ENCODE measurements at places on chromosomes 2 and 18.
A peak's percentile ranks its signal among the peaks of the same experiment; 100 is the strongest.

- no peak for DNase-seq
These were observed 23.4 kb upstream of the LRRC30 start for GRCh38 chr18:7207366-7207915.

- DNase-seq = no peak
These were observed 235.1 kb downstream of the ANKRD36B start for GRCh38 chr2:97354576-97354975.

DNA sequence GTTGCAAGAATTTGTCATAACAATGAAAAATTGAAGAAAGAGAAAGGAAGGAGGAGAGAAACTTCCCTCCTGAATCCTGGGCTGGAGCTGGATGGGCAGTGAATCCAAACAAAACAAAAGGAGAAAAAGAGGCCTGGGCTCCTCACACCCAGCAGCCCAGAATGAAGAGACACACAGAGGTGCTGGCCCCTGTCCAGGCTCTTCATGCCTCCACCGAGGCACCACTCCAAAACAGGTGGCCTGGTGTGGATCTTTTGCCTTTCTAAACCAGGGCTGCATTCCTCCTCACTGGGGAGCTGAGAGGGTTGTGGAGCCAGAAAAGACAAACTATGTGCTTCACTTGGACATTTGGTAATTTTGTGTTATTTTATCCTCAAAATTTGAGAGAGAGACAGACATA is 76.0 kb downstream of the FAM124B start:
- no peak for DNase-seq

- DNase-seq = no peak
These were observed 46.8 kb downstream of the EPG5 start for GRCh38 chr18:45920367-45920766.

DNA sequence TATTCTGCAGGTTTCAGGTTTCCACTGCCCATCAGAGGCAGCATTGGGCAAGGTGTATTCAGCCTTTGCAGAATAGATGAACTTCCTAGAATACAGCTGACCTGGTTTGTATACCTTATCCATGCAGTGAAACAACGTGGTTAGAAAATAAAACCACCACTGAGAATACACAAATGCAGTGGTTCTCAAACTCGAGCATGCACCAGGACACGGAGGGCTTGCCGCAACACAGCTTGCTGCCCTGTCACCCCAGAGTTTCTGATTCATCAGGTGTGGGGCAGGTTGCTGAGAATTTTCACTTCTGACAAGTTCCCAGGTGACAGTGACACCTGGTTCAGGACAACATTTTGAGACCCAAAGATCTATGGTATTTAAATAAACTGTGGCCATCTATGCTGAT is 23.4 kb upstream of the C1D start:
- no peak for DNase-seq

GRCh38 chr2:241977557-241978300 is 108.2 kb downstream of the RTP5 start:
- DNase-seq = no peak

DNA sequence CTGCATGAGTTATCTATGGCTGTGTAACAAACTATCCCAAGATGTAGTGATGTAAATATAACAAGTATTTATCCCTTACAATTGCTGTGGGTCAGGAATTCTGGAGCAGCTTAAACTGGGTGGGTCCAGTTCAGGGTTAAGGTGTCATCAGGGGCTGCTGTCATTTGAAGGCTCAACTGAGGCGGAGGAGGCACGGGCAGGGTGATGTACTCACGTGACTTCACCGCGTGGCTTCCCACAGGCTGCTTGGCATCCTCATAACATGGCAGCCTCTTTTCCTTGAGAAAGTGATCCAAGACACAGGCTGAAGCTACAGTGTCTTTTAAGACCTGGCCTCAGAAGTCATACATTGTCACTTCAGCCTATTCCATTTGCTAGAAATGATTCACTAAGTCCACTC is 125.8 kb downstream of the PTGR3 start:
- DNase-seq = no peak

DNA sequence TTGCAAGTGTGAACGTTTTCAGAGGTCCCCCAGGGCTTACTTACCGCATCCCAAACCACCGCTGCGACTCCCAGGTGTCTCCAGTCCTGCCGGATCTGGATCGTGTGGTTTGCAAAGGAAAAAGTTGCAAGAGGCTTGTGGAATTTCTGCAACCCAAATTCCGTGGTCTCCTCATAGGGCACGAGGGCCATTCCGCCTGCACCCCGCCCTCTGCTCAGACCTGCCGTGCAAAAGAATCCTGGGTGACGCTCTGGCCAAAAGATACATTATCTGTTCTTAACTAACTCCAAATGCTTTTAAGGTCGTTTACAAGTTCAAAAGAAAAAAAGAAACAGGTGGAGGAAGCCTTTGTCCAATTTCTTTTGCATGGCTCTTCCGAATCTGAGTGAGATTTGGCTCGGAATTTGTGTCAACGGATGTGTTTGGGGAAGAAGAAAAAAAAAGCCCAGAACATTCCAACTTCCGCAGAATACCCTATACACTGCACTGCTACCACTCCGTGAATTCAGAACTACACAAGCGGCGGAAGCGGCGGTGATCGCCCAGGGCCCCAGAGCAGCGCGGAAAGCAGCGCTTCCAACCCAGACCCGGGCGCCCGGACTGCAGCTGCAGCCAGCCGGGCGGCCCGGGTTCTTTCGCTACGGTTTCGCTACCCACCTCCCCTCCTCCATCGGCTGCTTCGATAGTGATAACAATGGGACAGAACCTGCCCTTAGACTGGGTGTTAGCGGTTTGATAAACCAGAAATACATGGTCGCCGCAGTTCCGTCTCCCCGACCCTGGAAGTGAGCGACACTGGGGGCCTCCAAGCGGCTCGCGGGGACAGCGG is 795 bp downstream of the METTL21A start:
- DNase-seq = no peak

GRCh38 chr2:83378921-83379320 is 1080.2 kb downstream of the SUCLG1 start:
- no peak for DNase-seq

DNA sequence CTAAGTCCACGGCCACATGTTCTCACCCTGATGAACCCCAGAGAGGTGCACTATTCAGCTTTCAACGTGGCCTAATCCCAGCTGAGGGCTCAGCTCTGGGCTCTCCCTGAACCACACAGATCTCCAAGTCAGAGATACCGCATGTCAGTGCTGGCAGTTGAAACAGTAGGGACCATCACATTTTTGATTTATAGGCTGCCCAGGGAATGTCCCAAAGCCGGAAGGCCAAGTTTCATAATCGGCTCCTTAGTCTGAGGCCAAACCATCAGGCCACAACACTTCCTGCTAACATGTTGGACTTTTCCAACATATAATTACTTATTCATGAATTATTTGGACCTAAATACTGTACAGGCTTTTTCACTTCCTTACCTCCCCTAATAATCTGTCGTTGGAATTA is 91.9 kb upstream of the KLHL29 start:
- DNase-seq = no peak

DNA sequence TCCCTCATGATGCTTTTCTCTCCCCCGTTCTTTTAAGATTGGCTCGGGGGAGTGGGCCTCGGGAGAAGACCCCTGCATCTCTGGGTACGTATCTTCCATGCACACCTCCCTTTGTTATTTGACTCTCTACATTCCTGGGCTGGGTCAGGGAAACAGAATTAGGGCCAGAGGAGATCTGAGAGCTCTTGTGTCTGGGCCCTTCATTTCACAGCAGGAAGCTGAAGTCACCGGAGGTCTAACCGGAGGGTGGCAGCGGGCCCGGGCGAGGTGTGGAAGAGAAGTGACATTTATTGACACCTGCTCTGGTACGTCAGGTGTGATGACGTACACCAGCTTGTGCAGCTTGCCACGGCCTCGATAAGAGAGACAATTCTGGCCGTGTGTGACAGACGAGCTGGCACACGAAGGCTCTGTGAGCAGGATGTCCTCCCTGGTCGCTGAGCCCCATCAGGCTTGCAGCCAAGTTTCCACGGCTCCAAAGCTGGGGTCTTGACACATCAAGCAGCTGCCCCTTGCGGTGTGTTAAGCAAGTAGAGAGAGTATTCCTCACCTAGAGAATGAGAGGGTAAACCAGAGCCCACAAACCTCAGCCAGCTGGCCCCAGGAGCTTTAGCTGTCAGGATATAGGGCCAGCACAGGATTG is 30.4 kb downstream of the TOGARAM2 start:
- DNase-seq = peak; percentile 17

DNA sequence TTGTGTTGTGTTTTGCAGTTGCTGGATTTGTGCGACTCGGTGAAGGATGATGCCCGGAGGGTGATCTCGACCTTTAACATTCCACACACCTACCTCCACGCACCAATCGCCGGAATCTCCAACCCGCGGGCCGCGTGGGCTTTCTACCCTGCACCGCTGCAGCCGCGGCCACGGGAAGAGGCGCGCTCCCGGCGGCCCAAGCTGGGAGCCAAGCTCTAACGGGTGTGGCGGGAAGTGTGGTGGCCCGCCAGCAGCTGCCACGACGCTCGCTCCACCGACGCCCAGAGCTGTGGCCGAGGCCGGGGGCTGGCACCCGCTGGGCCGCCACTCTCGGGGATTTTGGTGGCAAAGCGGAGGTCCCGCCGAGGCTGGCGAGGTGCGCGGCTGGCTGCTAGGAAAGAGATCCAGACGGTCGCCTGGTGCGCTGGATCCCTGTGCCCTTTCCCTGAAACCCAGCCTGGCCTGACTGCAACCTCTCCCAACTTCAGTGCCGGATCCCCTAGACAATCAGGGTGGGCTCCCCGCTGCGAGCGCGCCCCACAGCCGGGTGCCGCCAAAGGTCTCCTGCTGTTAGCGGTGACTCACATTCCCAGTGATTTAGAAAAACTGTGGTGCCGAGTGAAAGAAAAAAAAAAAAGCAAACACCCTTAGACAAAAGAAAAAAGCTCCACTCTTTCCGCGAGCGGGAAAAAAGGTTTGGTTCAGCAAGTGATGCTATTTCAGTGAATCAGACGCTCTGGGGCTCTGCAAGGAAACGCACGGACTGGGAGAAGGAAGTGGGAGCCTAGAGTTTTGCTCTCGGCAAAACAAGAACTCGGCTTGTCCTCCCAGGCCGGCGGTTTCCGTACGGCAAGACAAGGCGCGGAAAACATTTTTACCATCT is 2.9 kb upstream of the BCL2L11 start:
- no peak for DNase-seq

- no peak for DNase-seq
These were observed 3.2 kb downstream of the FHL2 start for GRCh38 chr2:105395691-105396090.

GRCh38 chr2:134379722-134380121 is 125.8 kb downstream of the MGAT5 start:
- no peak for DNase-seq

DNA sequence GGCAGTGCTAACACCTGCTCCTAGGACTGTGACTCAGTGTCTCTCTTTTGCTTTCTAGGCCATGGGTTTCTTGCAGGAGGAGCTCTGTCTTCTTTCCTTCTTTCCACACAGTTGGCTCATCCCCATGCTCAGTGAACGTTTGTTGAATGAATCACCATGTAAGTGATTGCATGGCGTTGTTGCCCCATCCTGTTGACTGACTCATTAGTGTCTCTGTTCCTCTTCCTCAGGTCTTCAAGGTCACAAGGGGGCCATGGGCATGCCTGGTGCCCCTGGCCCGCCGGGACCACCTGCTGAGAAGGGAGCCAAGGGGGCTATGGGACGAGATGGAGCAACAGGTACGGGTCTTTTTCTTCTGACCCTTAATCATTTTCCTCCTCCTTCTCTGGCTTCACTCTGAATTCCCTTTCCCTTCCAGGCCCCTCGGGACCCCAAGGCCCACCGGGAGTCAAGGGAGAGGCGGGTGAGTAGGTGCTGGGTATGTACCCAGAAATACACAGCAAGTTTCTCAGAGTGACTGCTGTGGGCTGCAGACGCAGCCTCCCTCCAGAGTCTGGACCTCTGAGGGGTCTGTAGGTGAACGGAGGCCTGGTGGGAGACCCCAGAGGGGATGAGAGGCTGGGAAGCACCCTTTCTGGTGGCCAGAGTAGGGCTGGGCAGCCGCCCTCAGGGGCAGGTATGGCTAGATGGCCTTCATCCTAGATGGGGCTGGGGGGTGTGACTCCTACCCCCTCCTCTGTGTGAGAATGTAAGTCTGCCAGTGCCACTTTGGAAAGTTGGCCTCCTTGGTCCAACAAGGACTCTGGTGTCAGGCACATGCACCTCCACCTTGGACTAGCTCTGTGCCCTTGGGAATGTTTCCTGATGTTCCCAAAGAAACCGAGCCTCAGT is 32.4 kb downstream of the MARCO start:
- DNase-seq = no peak

DNA sequence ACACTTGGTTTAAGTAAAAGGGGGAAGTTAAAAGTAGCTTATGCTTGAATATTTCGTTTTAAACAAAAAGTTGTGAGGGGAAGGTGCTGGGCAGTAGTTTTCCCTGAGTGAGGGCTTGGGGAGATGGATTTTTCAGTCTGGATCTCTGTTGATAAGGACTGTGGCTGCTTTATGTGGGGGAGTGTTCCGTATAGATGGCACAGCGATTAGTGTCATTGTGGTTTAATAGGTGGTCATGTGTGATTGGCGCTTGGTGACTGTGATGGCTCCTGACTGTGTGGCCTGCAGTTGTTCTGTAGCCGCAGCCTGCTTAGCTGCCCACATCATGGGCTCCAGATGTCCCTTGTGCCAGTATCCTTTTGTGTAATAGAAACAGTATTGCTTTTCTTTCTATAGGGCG is 156.2 kb downstream of the WDSUB1 start:
- no peak for DNase-seq

GRCh38 chr2:55954306-55955035 is 30.9 kb upstream of the EFEMP1 start:
- DNase-seq = no peak
